Fibroblast of mammary gland (primary cell): ENCODE measurements at places on chromosomes 7 and 10.

- DNase-seq = no peak
These were observed 48.2 kb downstream of the PRLHR start for GRCh38 chr10:118547282-118547681.

DNA sequence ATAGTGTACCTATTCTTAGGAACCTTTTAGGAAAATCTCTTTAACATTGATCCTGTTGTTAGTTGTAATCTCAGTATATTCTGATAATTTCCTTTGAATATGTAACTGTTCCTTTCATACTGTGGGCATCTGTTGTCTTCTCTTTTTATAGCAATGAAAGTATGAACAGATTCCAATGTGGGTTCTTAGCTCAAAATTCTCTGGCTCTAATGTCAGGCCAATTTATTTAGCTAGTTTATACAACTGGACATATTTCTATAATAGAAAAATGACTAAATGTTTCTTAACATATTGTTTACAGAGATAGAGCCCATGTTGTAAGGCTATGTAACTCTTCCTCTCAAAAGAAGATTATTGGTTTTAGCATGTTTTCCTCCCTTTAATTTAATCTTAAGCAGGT lies 363.2 kb downstream of the AUTS2 start:
- no peak for DNase-seq

DNA sequence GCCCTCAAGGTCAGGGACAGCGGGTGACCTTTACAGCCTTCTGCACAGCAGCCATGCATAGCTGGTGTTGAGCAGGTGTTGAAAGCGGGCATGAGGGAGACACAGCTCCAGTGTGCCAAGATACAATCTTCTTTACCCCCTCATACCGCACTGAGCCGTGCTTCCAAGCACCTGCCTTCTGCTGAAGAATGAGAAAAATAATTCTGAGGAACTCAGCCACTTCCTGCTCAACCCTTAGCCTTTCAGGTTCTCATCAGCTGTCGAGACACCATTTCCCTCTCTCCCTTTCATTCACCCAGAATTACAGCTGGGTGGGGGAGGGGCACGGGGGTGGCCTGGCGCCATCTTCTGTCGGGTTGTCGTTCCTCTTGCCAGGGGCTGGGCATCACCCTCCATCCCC lies 58.6 kb downstream of the COL13A1 start:
- no peak for DNase-seq

GRCh38 chr7:112036071-112036470 lies 170.1 kb downstream of the DOCK4 start:
- no peak for DNase-seq

DNA sequence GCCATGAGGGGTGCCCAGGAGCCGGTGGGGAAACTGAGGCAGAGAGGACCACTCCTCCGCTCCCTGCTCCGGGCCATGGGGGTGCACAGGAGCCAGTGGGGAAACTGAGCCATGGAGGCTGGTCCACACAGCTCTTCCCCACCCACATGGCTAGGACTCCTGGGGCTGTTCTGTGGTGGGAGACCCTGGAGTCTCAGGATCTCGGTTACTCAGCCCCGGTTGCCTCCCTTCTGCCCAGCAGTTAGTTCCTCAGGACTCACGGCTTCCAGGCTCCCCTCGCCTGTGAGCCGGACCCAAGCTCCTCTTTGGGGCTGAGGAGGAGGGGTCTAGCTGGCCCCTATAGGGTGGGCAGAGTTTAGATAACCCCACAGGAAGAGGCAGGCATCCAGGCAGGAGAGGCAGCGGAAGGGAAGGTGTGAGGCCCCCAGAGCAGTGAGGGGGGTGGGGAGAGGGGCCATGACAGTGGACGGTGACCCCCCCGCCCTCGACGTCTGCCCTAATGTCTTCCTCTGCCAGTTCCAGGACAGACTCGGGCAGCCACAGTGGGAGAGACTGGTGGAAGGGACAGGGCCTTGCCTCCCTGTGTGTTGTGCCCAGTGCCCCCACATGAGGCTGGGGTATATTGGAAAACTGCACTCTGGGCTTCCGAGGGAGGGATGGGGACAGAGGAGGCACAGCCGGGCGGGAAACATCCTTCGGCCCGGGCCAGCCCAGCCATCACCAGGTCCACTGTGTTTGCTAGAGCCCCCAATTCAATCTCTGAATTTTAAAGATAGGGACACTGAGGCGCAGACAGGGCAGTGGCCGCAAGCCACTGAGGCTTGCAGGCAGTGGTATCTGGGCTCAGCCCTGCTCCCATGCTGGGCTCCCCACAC lies 4.3 kb downstream of the ELFN1 start:
- DNase-seq = no peak

DNA sequence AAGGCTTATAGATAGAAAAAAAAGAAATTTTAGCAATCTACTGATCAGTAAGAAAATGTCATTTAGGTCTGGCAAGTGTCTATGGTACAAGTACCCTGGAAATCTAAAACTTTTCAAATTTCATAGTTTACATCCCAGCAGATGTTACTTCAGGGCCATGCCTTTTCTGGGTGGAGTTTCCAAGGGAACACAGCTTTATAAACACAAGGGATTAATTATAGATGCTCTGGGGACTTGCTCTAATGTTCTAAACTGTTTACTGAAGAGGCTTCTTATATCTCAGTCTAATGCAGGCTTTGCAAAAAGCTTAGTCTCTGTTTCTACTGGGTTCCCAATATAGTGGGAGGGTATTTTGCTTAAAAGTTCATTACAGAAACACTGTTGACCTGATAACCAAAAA lies 3.1 kb downstream of the CD36 start:
- DNase-seq = peak; percentile 44

DNA sequence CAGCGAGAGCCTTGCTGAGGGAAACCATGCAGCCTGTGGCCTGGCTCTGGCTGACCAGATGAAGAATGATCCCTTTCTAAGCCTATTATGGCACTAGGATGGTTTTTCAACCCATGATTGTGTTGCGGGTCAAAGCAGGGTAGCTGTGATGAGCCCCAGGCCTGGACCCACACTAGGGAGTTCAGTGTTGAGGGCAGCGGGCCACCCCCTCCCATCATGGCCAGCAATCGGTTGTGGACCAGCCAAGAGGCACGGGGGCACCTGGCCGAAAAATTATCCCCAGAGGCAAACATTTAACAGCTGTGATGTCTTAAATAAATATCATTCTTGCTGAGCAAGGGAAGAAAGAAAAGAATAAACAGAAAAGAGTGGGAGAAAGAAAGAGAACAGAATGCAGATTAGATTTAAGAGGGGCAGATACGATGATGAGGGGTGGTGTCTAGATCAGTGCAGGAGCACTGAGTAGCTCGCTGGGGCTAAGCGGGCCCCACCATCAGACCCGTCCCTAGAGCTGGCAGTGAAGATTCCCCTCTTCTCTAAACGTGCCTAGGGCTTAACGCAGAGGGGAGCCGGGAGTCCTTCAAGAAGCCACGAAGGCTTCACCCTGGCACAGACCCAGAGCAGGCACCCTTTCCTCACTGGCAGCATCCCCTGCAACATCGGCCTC lies 82.7 kb downstream of the SLC37A3 start:
- DNase-seq = no peak

DNA sequence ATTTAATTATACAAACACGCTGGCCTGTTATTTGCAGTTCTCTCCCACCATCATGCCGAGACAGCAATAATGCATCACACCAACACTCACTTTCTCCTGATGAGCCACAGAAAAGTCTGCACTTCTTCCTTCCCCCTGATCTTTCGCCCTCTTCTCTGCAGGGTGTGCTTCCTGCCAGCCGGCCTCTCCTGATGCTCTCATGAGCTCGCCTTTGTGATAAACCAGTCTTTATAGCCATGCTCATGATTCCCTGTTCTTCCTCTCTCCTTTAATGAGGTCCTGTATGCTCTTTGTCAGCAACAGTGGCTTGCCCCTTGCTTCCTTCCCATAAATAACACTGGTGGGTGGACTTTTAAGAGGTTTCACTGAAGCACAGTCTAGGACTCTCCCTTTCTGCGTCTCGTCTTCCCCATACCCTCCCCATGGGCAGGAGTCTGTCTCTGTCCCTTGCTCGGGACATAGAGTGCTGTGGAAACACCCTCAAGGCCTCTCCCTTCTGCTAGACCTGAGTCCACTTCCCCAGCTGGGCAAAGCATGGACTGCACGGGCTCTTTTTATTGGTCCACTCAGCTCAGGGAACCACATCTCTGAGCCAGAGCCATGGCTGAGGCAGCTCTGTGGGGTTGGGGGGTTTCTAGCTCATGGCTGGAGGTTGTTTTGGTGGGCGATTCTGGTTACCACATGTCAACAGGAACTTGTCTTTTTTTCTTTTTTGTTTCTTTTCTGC lies 133.9 kb downstream of the C10orf105 start:
- DNase-seq = no peak

DNA sequence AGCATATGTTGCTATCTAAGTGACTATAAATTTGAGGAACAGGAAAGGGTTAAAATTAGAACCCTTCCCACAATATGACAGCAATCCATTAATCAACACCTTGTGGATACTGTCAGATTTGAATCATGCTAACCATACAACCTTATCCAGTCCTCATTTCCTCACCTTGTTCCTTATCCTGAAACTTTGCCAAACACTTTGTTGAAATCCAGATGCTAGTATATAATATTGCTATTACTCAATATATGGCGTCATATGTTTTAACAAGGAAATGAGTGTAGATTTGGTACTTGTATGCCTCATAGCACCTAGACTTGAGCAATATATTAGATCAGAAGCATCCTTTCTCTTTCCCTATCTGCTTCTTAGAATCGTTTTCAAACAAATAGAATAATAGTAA lies 66.3 kb upstream of the SLC25A13 start:
- DNase-seq = peak; percentile 86

GRCh38 chr7:111239437-111239836 lies 148.5 kb downstream of the LRRN3 start:
- DNase-seq = no peak

DNA sequence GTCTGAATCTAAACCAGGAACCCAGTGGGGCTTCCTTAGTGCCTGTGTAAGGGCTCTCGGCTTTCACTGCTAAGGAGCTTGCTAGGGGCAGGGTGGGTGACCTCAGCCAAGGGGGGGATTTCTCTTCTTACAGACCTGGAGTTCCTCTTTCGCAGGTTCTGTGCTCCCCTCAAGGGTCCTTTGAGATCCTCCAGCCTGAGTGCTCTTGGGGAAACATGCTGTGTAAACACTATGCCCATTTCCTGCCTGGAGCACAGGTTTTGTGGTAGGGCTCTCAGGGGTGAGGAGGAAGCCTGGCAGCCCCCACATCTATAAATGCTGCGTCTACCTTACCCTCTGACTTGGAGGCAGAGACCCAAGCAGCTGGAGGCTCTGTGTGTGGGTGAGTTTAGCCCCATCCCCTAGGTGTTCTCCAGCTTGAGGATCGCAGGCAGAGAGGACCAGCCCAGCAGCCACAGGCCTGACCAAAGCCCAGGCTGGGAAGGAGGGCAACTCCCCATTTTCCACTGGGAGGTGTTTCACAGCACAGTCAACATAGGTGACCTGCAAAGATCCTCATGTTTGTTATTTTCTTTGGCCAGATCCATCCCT lies at the start of gene SFTPA1:
SFTPA1 (plus strand) TSS at position 339 of the 591 bp plus-strand sequence. CDS start 887 bp downstream, outside the sequence.
- no peak for DNase-seq

DNA sequence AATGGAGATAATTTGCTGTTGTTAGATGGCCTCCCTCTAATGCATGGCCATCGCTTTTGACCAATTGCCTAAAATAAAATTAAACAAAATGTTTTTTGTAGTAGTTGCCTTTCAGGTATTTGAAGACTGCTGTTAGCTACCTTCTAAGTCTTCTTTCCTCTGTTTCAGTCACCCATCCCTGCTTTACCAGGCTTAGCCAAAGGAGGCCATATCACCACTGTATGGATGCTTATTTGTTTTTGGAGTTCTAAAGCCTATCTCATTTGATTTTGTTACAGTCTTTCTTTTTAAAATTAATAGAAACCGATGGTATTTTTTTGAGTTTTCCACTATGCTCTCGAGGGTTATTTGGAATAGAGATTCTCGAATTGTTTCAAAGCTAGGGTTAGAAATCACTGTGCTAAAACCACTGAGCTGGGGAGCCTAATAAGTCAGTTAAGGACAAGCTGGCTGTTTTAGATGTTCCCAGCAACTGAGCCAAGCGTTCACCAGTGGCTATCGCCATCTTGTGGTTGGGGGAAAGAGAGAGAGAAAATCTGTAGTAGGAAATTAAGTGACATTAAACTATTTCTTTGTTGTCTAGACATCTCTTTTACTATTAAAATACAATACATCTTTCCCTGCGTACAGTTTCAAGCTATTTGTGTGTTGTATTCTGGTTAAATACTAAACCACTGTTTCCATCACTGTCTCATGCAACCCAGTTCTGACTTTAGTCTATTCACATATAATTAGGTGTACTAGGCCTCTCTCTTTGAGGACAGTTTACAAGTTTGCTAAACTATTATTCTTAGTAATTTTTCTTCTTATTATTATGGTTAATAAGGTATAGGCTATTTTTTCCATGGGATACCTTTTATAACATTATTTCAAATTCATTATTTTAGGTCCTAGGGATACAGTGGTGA lies 52.2 kb downstream of the GPR158 start:
- DNase-seq = peak; percentile 51

- no peak for DNase-seq
These were observed 5.6 kb upstream of the ASB4 start for GRCh38 chr7:95479992-95480624.

GRCh38 chr10:15401382-15401781 lies 30.3 kb upstream of the FAM171A1 start:
- no peak for DNase-seq

DNA sequence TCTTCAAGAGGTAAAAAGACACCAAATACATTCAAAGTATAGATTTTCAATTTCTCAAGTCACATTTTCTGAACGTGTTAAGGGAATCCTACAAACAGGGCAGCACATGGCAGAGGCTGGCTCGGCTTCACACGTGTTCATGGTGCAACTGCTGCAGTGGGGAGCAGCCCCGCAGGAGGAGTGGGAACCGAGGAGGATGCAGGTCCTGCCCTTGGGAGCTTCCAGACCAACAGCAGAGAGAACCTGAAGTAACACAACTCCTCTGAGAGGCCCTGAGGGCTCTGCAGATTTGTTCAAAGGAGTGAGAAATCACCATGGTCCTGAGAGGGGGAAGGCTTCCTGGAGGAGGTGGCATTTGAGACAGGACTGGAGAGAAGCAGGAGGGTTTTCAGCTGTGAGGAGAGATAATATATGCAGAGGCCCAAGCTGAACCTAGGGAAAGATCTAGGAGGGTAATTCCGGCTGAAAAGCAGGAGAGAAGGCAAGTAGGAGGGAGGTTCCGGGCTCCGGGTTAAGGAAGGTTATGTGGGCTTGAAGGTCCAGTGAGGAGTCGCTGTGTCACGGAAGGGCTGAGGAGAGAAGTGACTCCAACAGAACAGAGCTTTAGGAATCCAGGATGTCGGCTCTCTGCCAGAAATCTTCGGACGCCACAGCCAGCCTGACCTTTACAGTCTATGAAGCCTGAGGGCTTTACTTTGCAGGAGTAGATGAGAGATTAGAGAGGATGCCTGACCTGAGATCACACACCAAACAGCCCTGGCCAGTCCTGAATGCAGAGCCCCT lies 77.5 kb downstream of the GPR26 start:
- DNase-seq = peak; percentile 5
